ENCODE measurements at places on chromosomes 1 and 21.

DNA sequence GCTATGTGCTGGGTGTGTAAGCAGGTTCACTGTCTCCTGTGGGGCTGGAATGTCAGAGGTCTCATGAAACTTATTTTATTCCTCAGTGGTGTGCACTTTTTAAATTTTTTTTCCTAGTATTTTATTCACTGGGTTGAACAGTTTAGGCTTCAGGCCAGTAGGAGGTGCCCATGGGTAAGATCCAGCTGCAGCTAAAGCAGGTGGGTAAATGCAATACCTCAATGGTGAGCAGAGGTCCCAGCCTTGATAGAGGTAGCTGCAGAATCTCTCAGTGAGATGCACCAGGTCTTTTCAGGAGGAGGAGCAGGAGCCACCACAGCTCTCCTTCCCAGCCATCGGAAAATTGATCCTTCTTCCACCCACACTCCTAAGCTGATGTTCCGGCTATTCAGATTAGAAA is 12.6 kb upstream of the OR6N2 start:
- DNase-seq = no peak

DNA sequence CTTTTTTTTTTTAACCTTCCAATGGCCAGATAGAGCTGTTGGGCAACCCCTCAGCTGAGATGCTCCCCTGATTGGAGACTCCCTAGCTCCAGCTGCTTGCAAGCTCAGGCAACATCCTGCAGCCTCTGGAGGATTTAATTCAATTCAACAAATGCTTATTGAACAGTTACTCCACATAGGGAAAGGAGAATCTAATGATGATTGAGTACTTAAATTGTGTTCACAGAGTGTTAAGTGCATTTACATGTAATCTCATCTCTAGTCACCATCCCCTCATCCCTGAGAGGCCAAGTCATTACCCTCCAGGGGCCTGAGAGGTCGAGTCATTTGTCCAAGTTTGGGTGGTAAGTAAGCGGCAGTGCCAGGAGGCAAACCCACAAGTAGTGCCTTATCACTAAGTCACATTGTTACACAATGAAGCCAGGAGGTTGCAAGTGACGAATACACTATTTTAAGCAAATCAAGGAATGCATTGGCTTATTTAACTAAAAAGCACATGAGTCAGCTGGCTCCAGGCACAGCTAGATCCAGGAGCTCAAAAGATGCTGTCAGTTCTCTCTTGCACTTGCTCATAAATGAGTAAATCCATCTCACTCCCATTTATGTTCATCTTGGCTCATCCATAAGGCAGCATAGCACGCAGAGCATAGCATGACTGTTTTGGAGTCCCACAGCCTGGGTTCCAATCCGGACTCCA is 64.3 kb downstream of the OPTC start:
- no peak for DNase-seq

DNA sequence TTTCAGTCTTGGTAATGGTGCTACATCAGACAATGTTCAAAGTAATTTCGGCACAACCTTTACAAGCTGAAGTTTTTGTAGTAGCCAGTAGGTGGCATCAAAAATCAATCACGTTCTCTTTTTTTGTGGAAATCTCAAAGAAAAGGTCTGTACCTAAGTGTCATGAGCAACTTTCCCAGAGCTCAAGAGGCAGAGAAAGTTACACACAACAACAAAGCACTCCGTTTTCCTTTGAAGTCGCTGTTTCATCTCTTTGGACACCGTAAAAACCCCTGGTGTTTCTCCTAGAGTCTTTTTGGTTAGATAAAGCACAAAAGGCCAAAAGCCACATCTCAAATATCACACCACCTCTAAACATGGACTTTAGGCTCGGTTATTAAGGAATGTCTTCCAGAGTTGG is 131.6 kb downstream of the LHX8 start:
- DNase-seq = no peak

GRCh38 chr1:21612057-21612456 is 57.1 kb downstream of the RAP1GAP start:
- DNase-seq = no peak

All from stimulated activated CD4-positive, alpha-beta T cell treated with anti-CD3 and anti-CD28 coated beads, Interleukin-15, amount 100 ng/mL, for 48 hours (primary cell).